ENCODE measurements at places on chromosomes 4 and X.
A peak's percentile ranks its signal among the peaks of the same experiment; 100 is the strongest.

GRCh38 chr4:2296631-2297601 lies 35.0 kb upstream of the MXD4 start:
- H3K4me3 ChIP-seq: no peak overlapping the region
- H3K4me1 ChIP-seq: no peaks in the 10 kb centered on the region
- no peak overlapping the region for H3K27ac ChIP-seq
- H3K27me3 ChIP-seq: peaks cover 17% of the 10 kb centered on the region

GRCh38 chr4:90226734-90227133 lies 99.5 kb downstream of the CCSER1 start:
- H3K27ac ChIP-seq: no peak overlapping the region
- H3K4me1 ChIP-seq: no peaks in the 10 kb centered on the region
- no peaks in the 10 kb centered on the region for H3K36me3 ChIP-seq
- no peak for DNase-seq
- no peaks in the 10 kb centered on the region for H3K27me3 ChIP-seq

GRCh38 chr4:126719852-126720251 lies 912.9 kb upstream of the INTU start:
- no peak overlapping the region for H3K27ac ChIP-seq
- no peaks in the 10 kb centered on the region for H3K27me3 ChIP-seq
- H3K36me3 ChIP-seq: no peaks in the 10 kb centered on the region
- DNase-seq: no peak
- no peak overlapping the region for H3K4me3 ChIP-seq

GRCh38 chr4:154506253-154506652 lies 14.7 kb upstream of the DCHS2 start:
- H3K4me1 ChIP-seq: peaks cover 31% of the 10 kb centered on the region
- peaks cover 7% of the 10 kb centered on the region for H3K36me3 ChIP-seq
- DNase-seq: peak; percentile 8
- no peak overlapping the region for H3K4me3 ChIP-seq

- no peaks in the 10 kb centered on the region for H3K4me1 ChIP-seq
- no peaks in the 10 kb centered on the region for H3K27me3 ChIP-seq
- H3K4me3 ChIP-seq: no peak overlapping the region
- no peak overlapping the region for H3K27ac ChIP-seq
- DNase-seq: no peak
- no peaks in the 10 kb centered on the region for H3K36me3 ChIP-seq
Measured at GRCh38 chr4:172125443-172125842, 312.2 kb downstream of the GALNTL6 start.

DNA sequence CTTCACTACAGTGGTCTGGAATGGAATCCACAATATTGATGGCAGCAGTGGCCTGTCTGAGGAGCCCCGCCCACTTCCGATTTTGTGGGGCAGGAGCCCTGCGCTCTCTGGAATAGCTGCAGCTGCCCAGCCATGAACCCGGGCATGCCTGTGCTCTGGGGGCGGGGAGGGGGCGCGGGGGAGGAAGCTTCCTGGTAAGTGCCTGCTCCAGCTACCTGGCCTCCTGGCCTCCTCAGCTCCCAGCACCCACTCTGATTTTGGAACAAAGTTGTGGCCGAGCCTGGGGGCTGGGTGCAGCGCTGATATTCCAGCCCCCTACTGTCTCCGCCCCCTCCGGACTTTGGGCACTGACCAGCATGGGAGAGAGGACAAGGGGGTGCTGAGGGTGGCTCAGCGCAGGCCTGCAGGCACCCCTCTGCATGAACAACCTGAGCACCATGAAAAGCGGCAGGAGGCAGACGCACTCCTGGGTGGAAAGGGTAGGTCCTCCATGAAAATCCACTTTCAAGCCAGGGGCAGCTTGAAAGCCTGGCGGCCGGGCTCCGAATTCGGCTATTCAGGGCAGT lies 972.7 kb upstream of the AGA start:
- H3K27me3 ChIP-seq: no peaks in the 10 kb centered on the region
- H3K36me3 ChIP-seq: no peaks in the 10 kb centered on the region
- no peak overlapping the region for H3K4me3 ChIP-seq
- DNase-seq: no peak
- no peak overlapping the region for H3K27ac ChIP-seq
- peaks cover 11% of the 10 kb centered on the region for H3K4me1 ChIP-seq

- no peak for DNase-seq
- H3K4me1 ChIP-seq: peaks cover 30% of the 10 kb centered on the region
- no peaks in the 10 kb centered on the region for H3K27me3 ChIP-seq
- no peak overlapping the region for H3K4me3 ChIP-seq
- no peak overlapping the region for H3K27ac ChIP-seq
Measured at GRCh38 chr4:153520801-153521329, 54.7 kb downstream of the TMEM131L start.

DNA sequence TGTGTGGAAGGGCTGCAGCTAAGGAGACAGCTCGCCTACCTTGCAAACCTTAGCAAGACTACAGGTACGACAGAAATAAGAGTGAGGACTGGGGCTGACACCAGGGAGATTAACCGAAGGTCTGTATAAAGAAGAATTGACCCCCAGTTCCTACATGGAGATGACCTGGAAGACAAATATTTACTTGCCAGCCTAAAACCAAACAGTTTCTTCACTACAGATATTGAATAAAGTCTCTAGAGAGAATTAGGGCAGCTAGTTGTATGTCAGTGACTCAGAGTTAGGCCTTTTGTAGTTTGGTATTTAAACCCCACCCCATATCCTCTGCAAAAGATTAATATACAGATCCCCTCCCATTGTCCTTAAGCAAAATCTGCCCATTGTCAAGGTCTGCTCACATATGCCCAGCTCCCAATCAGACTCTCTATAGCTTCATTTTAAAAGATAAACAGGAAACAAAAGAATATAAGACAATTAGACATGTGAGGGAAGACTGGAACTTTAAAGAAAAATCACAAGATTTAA lies 28.1 kb upstream of the FRMPD3 start:
- no peak overlapping the region for H3K4me3 ChIP-seq
- DNase-seq: no peak
- H3K27me3 ChIP-seq: peaks cover 40% of the 10 kb centered on the region

GRCh38 chrX:11665168-11666111 lies at the start of gene ARHGAP6:
Gene ARHGAP6, minus strand, starts transcription at chrX:11665920. Its CDS starts 1,092 bp downstream, at chrX:11664828.
- H3K4me3 ChIP-seq: peak within 1 kb of the TSS; percentile 79
- H3K27ac ChIP-seq: no peak within 1 kb of the TSS
- no peaks in the 10 kb centered on the region for H3K4me1 ChIP-seq
- H3K36me3 ChIP-seq: no peaks in the 10 kb centered on the region
- no peak for DNase-seq

DNA sequence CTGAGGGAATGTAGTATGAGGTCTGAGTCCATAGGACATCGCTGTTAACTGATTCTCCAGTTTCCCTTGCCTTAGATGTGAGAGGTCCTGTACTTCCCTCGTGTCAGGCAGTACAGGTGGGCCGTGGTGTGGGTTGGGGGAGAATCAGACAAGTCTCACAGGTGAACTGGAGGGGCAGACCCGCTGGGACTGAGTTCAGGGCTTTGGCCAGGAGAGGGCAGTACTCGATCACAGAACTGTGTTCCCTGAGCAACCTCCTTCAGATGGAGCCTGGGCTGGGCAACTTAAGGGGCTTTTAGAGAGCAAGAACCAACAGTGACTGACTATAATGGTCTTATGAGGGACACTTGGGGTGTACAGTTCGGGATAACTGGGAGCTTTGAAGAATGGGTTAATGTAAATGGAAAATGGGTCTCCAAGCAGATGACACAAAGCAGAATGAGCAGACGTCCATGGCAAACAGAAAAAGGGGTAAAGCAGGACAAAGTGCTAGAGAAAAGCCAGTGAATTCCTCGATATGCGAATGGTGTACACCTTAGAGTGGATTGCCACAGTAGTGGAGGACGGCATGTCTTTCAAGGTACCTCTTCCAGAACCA lies 83.6 kb downstream of the CCNG2 start:
- no peak overlapping the region for H3K27ac ChIP-seq
- peak; percentile 75 for DNase-seq
- peaks cover 85% of the 10 kb centered on the region for H3K27me3 ChIP-seq
- no peaks in the 10 kb centered on the region for H3K36me3 ChIP-seq

DNA sequence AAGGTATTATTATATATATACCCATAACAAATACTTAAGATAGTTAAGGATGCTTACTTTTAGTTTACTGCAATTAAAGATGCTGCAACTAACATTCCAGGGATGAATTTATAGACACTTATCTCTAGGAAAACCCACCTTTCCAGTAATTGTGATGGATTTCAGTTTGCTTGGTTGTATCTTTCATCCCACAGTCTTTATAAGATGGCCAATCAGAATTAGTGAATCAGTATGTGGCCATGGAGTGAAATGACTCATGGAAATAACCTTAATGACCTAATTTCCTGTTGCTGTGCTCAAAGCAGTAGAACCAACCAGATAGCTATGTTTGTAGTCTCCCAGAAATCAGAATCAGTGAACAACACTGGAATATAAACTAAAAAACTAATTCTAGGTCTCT lies 26.4 kb downstream of the MOSPD2 start:
- no peaks in the 10 kb centered on the region for H3K4me1 ChIP-seq
- H3K36me3 ChIP-seq: peaks cover under 1% of the 10 kb centered on the region
- peak overlapping the region; percentile 39 for H3K27ac ChIP-seq
- DNase-seq: no peak

DNA sequence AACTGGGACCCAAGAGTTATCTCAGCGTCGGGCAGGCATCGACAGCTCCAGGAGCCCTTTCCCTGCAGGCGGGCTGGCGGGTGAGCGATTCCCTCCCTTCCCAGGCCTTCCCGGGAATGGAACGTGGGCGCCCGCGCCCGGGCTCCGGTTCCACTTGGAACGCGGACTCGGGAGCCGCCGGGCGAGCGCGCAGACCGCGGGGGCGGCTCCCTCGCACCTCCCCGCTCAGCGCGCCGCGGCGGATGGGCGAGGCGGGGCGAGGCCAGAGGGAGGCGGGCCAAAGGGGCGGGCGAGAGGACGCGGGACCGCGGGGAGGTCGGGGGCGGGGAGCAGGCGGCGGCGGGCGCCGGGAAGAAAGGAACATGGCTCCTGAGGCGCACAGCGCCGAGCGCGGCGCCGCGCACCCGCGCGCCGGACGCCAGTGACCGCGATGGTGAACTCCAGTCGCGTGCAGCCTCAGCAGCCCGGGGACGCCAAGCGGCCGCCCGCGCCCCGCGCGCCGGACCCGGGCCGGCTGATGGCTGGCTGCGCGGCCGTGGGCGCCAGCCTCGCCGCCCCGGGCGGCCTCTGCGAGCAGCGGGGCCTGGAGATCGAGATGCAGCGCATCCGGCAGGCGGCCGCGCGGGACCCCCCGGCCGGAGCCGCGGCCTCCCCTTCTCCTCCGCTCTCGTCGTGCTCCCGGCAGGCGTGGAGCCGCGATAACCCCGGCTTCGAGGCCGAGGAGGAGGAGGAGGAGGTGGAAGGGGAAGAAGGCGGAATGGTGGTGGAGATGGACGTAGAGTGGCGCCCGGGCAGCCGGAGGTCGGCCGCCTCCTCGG lies at the start of gene PKD2:
PKD2 (plus strand) TSS at position 332 of the 818 bp plus-strand sequence; CDS start at position 431, 99 bp downstream.
- DNase-seq: peak; percentile 81
- H3K27ac ChIP-seq: peak within 1 kb of the TSS; percentile 40
- peak within 1 kb of the TSS; percentile 74 for H3K4me3 ChIP-seq
- peaks cover 28% of the 10 kb centered on the region for H3K4me1 ChIP-seq
- peaks cover 14% of the 10 kb centered on the region for H3K36me3 ChIP-seq

DNA sequence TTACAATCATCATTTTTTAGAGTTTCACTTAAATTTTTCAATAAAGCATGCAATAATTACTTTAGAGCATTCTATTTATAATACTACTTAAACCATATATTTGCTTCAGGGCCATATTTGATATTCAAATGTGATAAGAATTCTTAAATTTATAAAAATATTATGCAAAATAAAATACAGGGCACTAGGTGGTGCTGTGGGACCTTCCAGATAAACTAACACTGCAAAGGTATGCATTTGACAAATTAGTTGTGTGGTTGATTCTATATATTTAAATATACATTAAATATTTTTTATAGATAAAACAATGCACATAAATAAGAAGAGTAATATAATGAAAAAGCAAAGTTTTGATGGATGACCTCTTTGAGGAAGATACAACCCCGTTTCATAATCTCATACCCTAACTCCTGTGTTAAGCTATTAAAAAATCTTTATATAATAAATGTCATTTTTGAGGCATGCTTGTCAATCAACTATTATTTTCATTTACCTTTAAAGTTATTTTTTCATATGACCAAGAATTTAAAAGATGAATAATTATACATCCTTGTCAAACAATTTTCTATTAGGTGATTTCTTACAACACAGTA lies 128.4 kb downstream of the REELD1 start:
- H3K27me3 ChIP-seq: no peaks in the 10 kb centered on the region
- H3K4me1 ChIP-seq: no peaks in the 10 kb centered on the region
- no peaks in the 10 kb centered on the region for H3K36me3 ChIP-seq
- peak; percentile 19 for DNase-seq
- H3K27ac ChIP-seq: no peak overlapping the region
- H3K4me3 ChIP-seq: no peak overlapping the region

GRCh38 chr4:53633608-53634007 lies 42.3 kb upstream of the LNX1 start:
- no peak for DNase-seq
- no peak overlapping the region for H3K4me3 ChIP-seq
- no peak overlapping the region for H3K27ac ChIP-seq
- H3K27me3 ChIP-seq: peaks cover 13% of the 10 kb centered on the region
- no peaks in the 10 kb centered on the region for H3K36me3 ChIP-seq

DNA sequence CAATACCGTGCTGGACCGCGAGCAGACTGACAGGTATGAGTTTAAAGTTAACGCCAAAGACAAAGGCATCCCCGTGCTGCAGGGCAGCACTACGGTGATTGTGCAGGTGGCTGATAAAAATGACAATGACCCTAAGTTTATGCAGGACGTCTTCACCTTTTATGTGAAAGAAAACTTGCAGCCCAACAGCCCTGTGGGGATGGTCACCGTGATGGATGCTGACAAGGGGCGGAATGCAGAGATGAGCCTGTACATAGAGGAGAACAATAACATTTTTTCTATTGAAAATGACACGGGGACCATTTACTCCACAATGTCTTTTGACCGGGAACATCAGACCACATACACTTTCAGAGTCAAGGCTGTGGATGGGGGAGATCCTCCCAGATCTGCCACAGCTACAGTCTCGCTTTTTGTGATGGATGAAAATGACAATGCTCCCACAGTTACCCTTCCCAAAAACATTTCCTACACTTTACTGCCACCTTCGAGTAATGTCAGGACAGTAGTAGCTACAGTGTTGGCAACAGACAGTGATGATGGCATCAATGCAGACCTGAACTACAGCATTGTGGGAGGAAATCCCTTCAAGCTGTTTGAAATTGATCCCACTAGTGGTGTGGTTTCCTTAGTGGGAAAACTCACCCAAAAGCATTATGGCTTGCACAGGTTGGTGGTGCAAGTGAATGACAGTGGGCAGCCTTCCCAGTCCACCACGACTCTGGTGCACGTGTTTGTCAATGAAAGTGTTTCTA lies 3.2 kb downstream of the PCDH7 start:
- peaks cover 26% of the 10 kb centered on the region for H3K27me3 ChIP-seq
- H3K36me3 ChIP-seq: peaks cover 17% of the 10 kb centered on the region
- H3K27ac ChIP-seq: no peak overlapping the region

DNA sequence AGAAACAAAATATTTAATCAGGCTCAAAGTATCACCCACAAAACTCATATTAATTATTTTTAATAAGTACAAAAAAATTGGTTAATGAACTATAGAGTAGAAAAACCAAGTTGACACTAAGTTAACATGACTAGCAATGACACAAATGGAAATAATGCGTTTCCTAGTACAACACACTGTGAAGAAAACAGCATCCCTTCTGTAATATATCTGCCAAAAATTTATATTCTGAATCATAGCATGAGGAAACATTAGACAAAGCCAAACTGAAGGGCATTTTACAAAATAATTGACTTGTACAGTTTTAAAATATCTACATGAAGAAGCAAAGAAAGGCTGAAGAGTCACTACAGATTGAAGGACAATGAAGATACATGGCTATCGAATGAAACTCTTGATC lies 477.6 kb upstream of the INTU start:
- no peak overlapping the region for H3K4me3 ChIP-seq
- H3K4me1 ChIP-seq: no peaks in the 10 kb centered on the region
- no peaks in the 10 kb centered on the region for H3K27me3 ChIP-seq
- H3K27ac ChIP-seq: no peak overlapping the region
